Bone marrow (tissue), 2 donors: ENCODE measurements at places on chromosomes 12 and 14.

DNA sequence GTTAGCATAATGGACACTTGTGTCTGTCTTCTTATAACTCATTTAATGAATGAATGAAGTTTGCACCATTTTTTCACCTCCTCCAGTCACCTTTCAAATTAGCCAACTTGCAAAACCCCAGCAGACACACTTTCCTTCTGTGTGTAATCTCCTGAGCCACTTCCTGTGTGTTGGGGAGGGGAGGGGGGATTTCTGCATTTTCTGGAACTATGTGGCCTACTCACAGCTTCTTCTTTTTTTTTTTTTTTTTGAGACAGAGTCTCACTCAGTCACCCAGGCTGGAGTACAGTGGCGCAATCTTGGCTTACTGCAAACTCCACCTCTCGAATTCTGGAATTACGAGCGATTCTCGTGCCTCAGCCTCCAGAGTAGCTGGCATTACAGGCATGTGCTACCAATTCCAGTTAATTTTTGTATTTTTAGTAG, 4.1 kb upstream of the SERPINA1 start:
- no peak for DNase-seq

GRCh38 chr14:104560586-104560945, 19.0 kb upstream of the C14orf180 start:
- no peak for DNase-seq

GRCh38 chr14:98138666-98139065, 1133.3 kb downstream of the BCL11B start:
- DNase-seq = no peak

DNA sequence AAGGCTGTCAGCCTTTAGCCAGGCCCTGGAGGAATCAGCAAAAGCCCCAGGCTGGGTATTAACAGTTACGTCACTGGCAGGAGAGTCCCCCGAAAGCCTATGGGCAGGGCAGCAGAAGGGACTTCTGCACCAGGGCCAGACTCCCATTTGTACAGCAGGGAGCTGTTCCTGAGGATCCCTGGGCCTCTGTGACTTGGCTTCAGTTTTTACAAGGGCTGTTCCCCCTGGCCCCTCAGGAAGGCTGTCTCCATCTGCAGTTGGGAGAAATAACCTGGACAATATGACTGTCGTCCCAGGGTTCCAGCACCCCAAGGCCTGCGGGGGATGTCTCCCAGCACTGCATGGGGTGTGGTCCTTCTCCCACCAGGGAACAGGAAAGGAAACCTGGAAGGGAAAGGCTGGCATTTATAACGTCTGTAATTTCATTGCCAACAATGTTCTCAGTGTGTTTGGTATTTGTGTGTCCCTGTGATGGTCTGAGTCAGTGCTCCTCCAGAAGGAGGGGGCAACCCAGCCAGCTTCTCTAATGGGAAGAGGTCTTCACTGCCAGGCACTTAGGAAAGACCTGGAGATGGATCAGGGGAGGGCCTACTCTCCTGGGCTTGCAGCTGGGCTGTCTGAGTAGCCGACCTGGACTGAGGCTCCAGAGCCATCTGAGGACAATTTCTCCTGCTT, 42.4 kb downstream of the ERH start:
- DNase-seq = no peak

DNA sequence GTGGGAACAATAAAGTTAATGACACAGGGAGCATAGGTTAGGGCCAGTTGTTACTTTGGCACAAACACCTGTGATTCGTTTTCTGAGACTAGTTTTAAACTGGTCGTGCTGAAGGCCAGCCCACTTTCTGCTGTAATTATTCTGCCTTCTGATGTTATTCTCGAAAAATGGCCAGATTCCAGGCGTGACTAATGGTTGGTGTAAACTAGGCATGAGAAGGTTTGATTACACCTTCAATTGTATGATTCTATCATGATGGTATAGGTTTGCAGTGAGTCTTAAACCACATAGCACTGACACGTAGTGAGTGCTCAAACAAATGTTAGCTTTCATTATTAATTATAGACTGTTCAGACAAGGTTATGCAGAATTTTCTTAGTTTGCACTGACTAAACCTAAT, 39.0 kb downstream of the CKB start:
- no peak for DNase-seq

DNA sequence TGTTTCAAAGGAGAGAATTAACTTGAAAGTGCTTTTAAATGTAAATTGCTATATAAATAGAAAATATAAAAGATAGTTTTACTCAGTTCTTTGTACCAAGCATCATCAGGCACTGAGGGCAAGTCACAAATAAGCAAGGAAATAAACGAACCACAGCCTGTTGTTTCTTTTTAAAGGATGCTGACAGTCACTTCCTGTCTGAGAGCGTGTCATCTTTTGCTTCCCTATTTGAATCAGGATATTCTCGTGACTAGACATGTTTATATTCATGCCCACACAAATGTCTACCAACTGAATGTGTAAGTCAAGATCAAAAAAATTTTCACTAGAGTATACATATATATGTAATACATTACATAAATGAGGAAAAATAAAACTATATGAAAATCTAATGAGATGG, 31.4 kb upstream of the SLC2A13 start:
- no peak for DNase-seq

DNA sequence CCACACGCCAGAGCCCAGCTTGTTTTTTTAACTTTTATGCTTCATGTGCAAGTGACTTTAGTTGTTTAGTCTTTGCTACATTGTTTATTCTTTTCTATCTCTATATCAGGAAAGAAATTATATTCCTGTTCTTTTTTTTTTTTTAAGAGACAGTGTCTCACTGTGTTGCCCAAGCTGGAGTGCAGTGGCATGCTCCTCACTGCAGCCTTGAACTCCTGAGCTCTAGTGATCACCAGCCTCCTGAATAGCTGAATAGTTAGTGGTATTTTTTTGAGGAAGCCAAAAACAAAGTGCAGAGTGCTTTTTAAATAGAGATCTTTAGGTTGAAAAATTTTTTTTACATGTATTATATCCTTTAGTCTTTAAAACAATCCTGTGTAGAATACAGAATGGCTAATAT, 58.2 kb downstream of the ETNK1 start:
- no peak for DNase-seq

GRCh38 chr12:78671295-78671694, 193.3 kb upstream of the SYT1 start:
- DNase-seq = no peak

DNA sequence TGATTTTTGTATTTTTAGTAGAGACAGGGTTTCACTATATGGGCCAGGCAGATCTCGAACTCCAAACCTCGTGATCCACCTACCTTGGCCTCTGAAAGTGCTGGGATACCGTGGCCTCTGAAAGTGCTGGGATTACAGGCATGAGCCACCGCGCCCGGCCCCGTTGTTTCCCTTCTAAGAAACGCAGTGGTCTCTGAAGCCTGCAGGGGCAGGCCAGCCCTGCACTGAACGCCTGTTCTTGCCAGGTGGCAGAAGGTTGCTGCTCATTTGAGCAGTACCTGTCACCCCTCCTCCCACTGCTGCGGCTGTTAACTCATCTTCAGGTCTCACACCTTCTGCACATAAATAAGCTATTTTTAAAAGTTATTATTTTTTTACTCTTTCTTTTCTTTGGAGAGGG, 24.3 kb downstream of the GPRC5A start:
- no peak for DNase-seq

- DNase-seq = no peak
These were observed 158.6 kb downstream of the ANO4 start for GRCh38 chr12:100953217-100953616.

DNA sequence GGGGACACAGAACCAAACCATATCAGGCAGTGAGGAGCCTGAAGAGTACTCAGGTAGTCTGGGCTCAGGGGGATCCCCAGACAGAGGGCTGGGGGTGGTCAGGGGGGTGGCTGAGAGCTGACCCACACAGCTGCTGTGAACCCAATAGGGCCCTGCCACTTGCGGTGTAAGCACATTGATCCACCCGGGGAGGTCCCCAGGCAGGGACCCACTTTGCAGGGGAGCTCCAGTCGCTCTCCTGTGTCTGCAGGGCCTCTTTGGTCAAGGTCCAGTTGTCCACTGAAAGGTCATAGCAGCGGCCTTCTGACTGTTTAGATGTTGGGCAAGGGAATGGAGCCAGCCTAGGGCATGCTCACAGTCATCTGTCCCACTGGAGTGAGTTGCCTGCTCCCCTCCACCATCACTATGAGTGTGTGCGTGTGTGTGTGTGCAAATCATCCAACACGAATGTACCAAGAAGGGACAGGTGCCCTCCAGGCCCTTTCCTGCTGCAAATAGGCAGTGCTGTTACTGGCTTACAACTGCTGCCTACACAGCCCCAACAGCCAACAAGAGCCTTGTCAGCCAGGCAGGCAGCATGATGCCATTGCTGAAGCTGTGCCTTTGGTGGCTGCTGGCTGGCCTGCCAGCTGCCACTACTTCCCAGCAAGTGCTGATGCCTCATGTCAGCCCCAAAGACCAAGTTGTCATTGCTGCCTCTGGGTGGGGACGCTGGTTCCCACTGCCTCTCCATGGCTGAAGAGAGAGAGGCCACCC, 71.3 kb downstream of the TSPAN11 start:
- no peak for DNase-seq

DNA sequence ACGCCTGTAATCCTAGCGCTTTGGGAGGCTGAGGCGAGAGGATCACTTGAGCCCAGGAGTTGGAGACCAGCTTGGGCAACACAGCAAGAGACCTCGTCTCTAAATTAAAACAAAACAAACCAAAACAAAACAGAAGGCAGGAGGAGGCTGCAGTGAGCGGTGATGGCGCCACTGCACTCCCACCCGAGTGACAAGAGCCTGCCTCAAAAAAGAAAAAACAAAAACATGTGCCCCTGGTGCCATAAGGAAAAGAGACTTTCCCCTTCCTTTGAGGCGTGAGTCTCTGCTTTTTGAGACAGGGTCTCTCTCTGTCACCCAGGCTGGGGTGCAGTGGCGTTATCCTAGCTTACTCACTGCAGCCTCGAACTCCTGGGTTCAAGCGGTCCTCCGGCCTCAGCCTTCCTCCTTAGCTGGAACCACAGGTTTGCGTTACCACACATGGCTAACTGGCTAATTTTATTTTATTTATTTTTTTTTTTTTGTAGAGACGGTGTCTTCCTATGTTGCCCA, 9.0 kb upstream of the EAPP start:
- DNase-seq = no peak

DNA sequence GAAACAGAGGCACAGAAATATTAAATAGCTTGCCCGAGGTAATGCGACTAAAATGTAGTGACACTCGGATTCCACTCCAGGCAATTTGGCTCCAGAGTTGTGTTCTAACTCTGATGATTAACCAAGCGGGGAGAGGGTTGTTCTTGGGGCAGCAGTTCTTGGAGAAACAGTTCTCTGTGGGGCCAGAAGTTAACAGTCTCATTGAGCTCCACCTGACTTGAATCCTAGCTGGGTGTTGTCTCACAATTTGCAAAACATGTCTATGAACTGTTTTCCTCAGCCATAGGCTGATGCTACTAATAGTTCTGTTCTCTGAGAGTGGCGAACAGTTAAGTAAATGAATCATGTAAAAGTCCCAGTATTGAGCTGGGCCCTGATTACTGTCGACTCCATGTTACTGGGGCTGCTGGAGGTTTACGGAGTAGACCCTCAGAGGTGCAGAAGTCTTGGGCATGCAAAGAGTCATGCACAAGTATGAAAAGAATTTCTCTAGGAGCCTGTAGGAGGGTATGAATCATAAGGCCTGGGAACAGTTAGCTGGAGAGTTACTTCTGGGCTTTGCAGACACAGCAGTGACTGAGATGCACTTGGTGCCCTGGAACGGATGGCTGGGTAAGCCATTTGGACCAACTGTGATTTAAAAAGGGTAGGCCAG, 15.4 kb upstream of the NIN start:
- DNase-seq = no peak

GRCh38 chr14:95480887-95481226, 35.6 kb downstream of the SYNE3 start:
- DNase-seq = no peak

GRCh38 chr12:81558031-81558430, 201.1 kb downstream of the PPFIA2 start:
- DNase-seq = no peak

- DNase-seq = no peak
These were observed 26.0 kb upstream of the TSPAN8 start for GRCh38 chr12:71183846-71184245.

DNA sequence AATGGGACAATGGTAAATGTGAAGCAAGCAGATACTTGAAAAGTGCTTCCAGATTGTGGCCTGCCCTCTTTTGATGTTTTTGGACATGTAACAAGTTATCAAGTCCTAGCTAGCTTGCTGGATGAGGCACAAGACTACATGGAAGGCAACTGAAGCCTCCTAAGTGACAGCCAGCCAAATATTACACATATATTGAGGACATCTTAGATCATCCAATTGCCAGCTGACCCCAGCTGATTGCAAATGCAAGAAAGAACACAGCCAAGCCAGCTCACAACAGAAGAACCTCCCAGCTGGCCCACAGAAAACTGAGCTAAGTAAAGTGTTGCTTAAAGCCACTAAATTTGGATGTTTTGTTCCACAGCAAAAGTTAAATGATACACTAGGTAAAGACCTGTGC, 156.9 kb downstream of the SRGAP1 start:
- no peak for DNase-seq

- no peak for DNase-seq
These were observed 66.9 kb downstream of the DNAH10 start for GRCh38 chr12:123828854-123829547.

DNA sequence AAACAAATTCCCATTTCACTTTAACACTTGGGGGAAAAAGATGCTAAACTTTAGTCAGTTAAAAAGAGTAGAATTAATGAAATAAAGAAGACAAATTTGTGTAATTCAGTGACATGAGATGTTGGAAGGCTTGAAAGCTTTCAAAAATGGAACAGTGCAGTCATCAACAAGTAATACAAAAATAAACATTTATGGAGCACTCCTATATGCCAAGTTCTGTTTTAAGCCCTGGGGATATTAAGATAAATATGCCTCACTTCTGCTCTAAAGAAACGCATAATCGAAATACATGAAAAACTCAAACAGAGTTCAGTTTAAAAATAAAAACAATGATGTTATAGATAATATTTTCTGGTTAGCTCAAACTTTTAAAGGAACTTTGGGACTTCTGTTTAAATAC, 93.0 kb downstream of the KCNH5 start:
- DNase-seq = no peak

DNA sequence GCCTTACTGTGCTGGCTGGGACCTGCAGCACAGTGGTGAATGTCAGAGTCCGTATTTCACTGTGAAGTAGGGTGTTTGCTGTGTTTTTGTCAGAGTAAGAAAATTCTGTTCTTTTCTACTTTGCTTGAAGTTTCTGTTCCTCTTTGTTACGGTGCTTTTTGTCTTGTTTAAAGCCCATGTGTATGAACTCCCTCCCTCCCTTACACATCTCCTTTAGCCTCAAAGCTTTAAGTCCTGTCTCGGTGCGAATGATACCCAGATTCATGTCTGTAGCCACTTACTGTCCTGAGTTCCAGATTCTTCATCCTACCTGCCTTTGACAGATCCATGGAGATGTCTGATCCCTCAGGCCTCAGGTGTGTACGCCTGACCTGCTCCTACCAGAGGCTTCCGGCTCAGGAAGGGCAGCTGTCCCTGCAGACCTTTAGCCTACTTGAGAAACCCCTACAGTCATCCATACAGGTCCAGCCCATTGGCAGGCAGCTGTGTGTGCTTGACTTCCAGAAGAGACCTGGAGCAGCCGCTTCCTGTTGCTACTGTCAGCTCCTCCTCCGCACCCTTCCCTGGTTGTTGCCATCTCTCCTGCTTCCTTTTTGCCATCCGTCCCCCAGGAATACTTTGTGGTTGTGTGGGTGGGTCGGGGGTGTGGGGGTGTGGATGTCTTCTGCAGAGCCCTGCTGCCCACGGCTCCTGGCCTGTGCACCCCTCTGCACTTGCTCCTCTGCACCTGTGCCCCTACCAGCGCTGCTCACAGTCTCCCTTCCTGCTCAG, 72.9 kb downstream of the DDX51 start:
- no peak for DNase-seq
